H1 (cell line): ENCODE measurements at places on chromosomes 11 and 22. TPM values are rescaled to one million over a fixed set of nuclear protein-coding genes. Genes with fewer than 3 reads are reported as not detected.

GRCh38 chr11:112470355-112470754, 209.7 kb upstream of the PLET1 start:
- no peaks in the 10 kb centered on the region for H3K36me3 ChIP-seq
- no peak overlapping the region for H3K27ac ChIP-seq
- DNase-seq = no peak
- no peaks in the 10 kb centered on the region for H3K27me3 ChIP-seq
- H3K4me1 ChIP-seq = no peaks in the 10 kb centered on the region
- H3K4me3 ChIP-seq = no peak overlapping the region

DNA sequence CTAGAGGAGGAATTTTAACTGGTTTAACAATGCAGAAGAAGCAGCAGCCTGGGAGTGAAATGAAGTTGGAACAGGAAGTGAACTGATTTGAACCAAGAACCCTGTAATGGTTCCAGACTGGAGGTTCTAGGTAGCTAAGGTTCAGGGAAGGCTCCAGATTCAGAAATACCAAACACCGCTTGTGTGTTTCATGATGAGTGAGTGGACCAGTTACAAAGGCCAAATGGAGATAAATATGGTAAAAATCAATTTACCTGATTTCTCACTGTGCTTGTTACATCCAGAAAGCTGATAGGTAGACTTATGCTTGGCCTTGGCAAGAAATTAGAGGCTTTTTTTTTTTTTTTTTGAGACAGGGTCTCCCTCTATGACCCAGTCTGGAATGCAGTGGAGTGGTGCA, 12.9 kb downstream of the ATG13 start:
- no peaks in the 10 kb centered on the region for H3K27me3 ChIP-seq
- H3K27ac ChIP-seq = no peak overlapping the region
- no peaks in the 10 kb centered on the region for H3K4me1 ChIP-seq

DNA sequence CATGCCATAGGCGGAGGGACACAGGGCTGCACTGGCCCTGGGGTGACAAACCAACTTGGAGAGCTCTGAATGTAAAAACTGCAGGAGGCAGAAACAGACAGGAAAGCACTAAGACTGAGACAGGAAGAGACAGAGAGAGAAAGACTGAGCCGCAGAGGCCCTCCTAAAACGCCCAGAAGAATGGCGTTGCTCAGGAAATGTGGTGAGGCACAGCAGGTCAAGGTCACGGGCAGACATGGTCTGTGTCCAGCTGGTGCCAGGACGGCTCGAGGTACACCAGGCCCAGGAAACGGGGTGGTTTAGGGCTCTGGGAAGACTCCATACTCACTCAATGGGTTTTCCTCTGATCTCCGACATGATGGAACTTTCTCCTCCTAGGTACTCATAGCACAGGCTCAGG, 29.1 kb downstream of the MAFF start:
- DNase-seq = no peak
- no peak overlapping the region for H3K27ac ChIP-seq

DNA sequence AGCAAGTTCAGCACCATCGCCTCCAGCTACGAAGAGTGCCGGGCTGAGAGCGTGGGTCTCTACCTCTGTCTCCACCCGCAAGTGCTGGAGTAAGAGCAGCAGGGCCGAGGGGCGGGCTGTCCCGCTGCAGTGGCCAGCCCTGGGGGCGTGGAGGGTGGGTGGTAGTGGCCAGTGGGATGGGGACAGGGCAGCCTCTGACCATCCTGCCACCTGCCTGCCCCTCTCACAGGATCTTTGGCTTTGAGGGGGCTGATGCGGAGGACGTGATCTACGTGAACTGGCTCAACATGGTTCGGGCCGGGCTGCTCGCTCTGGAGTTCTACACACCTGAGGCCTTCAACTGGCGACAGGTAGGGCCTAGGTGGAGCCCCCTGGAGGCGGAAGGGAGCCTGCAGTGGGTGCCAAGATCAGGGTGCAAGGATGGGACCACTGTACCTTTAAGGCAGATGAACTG, 15.0 kb upstream of the BBS1 start:
- peaks cover 6% of the 10 kb centered on the region for H3K4me1 ChIP-seq
- no peak for DNase-seq
- no peak overlapping the region for H3K4me3 ChIP-seq
- H3K27ac ChIP-seq = no peak overlapping the region

DNA sequence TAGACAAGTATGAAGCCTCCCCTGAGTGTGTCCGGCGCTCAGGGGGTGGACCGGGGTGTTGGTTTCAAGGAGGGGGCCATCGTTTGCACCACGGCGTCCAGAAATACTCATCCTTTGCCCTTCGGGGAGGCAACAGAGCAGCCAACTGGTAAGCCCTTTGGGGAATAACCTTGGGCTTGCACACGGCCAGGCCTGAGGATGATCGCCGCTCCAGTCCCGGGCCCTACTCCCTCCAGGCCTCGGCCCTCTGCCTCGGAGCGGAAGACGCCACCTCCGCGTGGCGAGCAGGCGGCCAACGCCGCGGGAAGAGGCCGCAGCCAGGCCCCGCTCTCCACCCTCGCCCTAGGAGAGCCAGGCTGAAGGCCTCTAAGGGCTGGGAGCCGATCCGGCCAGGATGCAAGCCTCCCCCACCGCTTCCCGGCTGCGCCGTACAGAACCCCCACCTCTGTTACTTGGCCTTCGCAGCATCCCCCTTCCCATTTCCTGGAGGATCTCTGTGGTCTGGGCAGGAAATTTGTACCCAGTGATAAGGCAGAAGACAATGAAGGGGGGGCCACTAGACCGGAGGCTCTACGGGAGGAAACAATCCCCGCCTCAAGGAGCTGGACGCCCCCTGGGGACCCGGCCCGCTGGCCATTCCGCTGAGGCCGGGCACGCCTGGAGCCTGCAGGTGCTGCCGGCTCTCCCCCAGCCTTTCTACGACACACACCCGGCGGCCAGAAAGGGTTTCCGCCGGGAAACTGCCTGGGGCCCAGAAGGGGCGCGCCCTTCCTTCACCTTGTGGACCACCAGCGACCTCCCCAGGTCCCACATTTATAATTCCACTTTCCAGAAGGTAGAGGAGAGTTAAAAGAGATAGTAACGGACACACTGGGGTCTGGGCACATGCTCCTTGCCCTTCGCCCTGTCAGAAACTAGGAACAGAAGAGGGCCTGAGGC, 2.6 kb downstream of the ESAM start:
- no peak overlapping the region for H3K27ac ChIP-seq
- no peaks in the 10 kb centered on the region for H3K36me3 ChIP-seq
- H3K27me3 ChIP-seq = peaks cover 88% of the 10 kb centered on the region

DNA sequence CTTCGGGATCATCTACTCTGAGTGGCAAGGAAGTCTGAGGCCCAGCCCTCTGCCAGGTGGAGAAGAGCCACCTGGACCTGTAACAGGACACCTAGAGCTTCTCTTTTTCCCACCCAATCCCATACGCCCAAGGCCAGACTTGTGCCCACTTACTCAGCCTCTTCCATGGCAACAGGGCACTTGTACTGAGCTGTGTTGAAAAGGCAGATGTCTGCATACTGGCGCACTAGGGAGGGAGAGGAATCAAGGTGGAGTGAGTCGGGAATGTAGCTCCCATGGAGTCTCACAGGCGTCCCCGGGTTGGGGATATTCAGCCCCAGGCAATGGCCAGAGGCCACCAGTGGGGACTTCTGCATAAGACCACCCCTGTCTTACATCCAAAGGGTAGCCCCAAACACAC, 36.1 kb downstream of the TPBGL start:
- no peaks in the 10 kb centered on the region for H3K4me1 ChIP-seq
- H3K27me3 ChIP-seq = no peaks in the 10 kb centered on the region

GRCh38 chr11:69490516-69490915, 9.1 kb downstream of the LINC01488 start:
- H3K4me3 ChIP-seq = no peak overlapping the region
- H3K27ac ChIP-seq = no peak overlapping the region

DNA sequence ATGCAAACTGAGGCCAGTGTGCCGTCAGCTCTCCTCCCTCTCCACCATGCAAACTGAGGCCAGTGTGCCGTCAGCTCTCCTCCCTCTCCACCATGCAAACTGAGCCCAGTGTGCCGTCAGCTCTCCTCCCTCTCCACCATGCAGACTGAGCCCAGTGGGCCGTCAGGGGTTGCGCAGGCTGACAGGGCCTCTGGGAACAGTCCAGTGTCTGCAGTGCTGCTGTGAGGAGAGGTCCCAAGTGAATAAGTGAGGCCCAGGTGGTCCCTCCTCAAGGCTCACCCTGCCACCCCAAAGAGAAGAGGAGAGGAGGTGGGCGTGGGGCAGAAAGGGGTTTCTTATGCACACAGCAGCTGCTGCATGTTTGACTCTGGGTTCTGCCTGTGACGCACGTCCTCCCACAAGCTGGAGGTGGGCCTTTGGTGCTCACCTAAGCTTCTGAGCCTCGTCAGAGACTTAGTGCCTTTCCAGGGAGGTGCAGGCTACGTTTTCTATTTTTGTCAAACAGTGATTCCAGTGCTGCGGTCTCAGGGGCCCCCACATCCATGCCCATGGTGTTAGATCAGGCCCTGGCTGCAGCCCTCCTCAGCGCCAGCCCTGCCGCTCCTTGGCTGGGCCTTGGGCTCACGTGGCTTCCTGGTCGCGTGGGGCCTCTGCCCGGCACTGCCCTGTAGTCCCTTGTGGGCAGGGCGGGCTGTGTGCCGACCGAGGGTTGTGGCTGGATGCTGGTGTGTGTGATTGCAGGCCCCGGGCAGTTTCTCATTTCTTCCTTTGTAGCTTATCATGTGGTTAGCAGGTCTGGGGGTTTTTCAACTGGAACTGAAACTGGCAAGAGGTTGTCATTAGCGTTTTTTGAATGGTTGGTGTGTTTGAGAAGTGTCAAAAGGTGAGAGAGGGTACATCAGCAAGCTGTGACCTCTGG, 7.1 kb downstream of the TPCN2 start:
- H3K36me3 ChIP-seq = peaks cover 3% of the 10 kb centered on the region; the same call in 1 of the 2 replicates
- no peaks in the 10 kb centered on the region for H3K4me1 ChIP-seq
- no peak overlapping the region for H3K4me3 ChIP-seq
- H3K27ac ChIP-seq = no peak overlapping the region
- H3K27me3 ChIP-seq = no peaks in the 10 kb centered on the region

- no peaks in the 10 kb centered on the region for H3K36me3 ChIP-seq
- no peak overlapping the region for H3K4me3 ChIP-seq
- H3K4me1 ChIP-seq = no peaks in the 10 kb centered on the region
These were observed 39.3 kb downstream of the MYEOV start for GRCh38 chr11:69333149-69333710.

DNA sequence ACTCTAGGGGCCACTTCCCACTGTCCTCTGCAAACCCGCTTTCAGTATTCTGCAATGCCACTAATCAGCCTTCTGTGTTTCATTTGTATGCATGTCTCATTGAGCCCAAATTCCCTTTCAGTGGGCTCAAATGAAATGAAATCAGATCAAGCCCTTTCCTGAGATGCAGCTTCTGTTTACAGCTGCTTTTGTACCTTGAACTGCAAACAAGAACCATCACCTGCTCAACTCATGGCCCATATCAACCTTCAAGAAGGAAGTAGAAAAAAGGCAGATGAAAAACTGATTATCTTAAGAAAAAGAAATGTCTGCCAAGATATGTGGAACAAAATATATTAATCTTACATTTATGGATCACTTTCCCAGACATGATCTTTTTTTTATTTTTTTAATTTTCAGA, 141.1 kb upstream of the ARHGAP42 start:
- H3K27me3 ChIP-seq = no peaks in the 10 kb centered on the region
- H3K4me3 ChIP-seq = no peak overlapping the region
- H3K36me3 ChIP-seq = no peaks in the 10 kb centered on the region

GRCh38 chr11:132714859-132715440, 817.4 kb downstream of the OPCML start:
- no peak overlapping the region for H3K4me3 ChIP-seq
- no peak overlapping the region for H3K27ac ChIP-seq
- DNase-seq = no peak
- H3K27me3 ChIP-seq = no peaks in the 10 kb centered on the region
- H3K36me3 ChIP-seq = no peaks in the 10 kb centered on the region

- peaks cover 1% of the 10 kb centered on the region for H3K4me1 ChIP-seq
- no peak overlapping the region for H3K4me3 ChIP-seq
- DNase-seq = no peak
- H3K36me3 ChIP-seq = no peaks in the 10 kb centered on the region
- H3K27ac ChIP-seq = no peak overlapping the region
- H3K27me3 ChIP-seq = no peaks in the 10 kb centered on the region
These were observed 229.2 kb upstream of the B3GAT1 start for GRCh38 chr11:134640971-134641968.

- H3K4me1 ChIP-seq = no peaks in the 10 kb centered on the region
- peaks cover 14% of the 10 kb centered on the region; the same call in 1 of the 2 replicates for H3K36me3 ChIP-seq
- H3K27me3 ChIP-seq = no peaks in the 10 kb centered on the region
- no peak for DNase-seq
These were observed 4.5 kb downstream of the FTH1 start for GRCh38 chr11:61963016-61963281.

Gene PNPLA5
- 6.8 and 8.2 TPM in 2 replicates for total RNA-seq

Gene OR4D5
- total RNA-seq = not detected in 2 replicates

Gene OR51I1
- not detected in 2 replicates for total RNA-seq

Gene SYT9
- total RNA-seq = 2.4 and 2.9 TPM in 2 replicates

Gene TEAD1
- 62.8 and 67.4 TPM in 2 replicates for total RNA-seq

Gene MGAT3
- total RNA-seq = 8.5 and 9.2 TPM in 2 replicates
